ENCODE measurements at places on chromosomes 12 and 14.

DNA sequence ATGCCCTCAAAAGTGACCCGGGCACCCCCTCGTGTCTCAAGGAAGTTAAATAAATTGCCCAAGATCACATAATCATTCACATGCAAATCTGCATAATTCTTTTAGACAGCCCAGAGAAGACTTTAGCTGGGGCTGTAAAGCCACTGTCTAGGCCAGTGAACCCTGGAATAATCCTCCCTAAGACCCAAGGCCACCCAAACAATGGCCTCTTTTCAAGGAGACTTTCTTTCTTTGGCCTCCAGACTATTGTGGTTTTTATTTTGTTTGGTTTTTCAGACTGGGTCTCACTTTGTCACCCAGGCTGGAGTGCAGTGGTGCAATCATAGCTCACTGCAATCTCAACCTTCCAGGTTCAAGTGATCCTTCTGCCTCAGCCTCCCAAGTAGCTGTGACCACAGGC lies 10.6 kb downstream of the SVOP start:
- DNase-seq: no peak

DNA sequence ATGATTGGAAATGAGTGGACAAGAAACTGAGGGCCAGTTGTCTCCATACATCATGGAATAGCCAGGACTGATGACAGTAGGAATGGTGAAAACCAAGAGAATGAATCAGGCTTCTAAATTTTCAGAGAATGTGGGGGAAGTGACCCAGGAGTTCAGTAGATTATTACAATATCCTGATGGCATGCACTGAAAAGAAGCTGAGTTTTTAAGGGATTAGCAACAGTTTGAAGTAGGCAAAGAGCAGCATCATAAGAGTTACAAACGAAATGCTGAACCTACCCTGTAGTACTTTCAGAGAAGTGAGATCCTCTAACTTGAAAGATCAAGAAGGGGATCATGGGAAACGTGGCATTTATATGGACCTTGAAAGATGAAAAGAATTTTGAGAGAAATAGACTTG lies 13.2 kb downstream of the SLC2A14 start:
- no peak for DNase-seq

GRCh38 chr14:40362856-40363255 lies 930.6 kb upstream of the FBXO33 start:
- no peak for DNase-seq

DNA sequence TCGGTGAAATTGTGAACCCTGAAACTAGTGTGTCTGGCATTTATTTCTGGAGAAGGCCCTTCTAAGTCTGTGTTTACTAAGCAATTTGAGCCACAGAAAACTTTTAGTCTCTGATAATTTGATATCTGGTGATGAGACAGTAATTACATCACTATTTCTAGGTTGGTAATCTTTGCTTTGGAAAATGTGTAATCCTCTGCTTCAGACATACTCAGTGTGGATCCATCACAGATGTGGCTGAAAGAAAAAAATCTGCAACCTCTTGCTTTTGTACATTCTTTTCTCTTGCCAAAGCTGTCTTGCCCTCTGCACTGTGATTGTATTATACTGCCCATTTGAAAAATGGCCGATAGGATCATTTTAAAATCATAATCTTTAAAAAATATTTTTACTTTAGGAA lies 78.1 kb downstream of the PELI2 start:
- no peak for DNase-seq

DNA sequence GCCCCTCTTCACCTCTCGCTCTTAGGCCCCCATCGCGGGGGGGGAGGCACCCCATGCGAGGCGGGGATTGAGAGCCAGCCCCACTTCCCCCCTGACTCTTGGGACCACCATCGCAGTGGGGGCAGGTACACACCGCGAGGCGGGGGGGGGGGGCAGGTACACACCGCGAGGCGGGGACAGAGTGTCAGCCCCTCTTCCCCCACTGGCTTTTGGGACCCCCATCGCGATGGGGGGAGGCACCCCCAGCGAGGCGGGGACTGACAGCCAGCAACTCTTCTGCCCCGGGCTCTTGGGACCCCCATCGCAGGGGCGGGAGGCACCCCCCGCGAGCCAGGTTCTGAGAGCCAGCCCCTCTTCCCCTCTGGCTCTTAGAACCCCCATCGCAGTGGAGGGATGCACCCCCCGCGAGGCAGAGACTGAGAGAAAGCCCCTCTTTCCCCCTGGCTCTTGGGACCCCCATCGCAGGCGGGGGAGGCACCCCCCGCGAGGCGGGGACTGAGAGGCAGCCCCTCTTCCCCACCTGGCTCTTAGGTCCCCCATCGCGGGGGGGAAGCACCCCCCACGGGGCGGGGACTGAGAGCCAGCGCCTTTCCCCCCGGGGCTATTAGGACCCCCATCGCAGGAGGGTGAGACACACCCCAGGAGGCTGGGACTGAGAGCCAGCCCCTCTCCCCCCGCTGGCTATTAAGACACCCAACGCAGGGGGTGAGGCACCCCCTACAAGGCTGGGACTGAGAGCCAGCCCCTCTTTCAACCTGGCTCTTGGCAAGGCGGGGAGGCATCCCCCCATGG lies 196.5 kb upstream of the PZP start:
- DNase-seq: no peak

GRCh38 chr14:103380719-103381377 lies 4.4 kb upstream of the MARK3 start:
- no peak for DNase-seq

GRCh38 chr12:107521826-107522355 lies 163.7 kb upstream of the PWP1 start:
- no peak for DNase-seq

- DNase-seq: no peak
These were observed 596.3 kb upstream of the MGAT4C start for GRCh38 chr12:86852451-86852850.

DNA sequence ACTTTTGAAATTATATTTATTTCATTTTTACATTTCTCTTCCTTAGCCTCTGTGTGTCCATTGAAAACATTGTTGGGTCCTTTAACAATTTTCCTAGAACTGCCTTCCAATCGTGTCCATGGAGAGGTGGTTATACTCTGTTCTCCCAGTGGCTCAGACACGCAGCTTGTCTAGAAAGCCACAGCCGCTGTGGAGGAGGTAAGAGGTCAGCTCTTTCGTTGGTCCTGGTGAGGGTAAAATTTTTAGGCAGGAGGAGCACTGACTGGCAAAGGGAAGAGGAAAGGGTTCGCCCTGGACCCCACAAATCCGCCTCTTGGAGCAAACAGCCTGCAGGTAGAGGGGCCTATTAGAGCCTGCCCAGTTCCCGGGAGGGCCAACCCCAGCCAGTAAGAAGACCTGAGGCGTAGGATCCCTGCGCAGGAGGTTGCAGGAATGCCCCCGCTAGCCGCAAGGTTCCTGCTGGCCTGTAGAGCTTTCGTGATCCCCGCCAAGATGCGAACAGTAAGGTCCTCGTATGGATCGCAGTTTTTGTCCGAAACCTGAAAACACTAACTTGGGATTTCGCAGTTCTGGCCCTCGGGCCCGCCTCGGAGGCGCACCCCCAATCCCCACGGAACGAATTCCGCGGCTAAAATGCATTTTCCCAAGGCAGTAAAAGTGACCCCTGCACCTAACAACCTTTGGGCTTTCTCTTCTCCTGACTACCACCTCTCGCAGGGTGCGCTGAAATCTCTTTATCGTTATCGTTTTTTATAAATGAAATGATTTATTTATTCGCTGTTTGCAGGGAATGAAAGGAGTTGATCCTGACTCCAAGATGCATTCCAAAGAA lies 7.5 kb upstream of the PAX9 start:
- no peak for DNase-seq

DNA sequence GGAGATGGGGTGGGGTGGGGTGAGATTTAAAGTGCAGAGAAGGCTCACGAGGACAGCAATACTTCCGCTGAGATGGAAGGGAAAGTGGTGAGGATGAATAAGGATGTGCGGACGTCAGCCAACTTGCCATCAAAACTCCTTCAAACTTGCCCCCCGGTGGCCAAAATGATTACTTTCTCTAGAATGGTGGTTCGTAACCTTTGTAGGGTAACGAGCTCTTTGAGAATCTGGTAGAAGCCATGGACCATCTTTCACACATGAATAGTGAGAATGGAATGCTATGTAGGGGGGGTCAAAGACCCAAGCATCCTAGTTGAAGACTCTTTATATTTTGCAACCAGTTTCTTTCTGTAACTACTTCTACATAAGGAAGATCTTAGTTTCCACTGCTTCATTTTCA lies 245.9 kb upstream of the DDHD1 start:
- DNase-seq: no peak

GRCh38 chr12:70966046-70966445 lies 45.5 kb upstream of the PTPRR start:
- DNase-seq: no peak

DNA sequence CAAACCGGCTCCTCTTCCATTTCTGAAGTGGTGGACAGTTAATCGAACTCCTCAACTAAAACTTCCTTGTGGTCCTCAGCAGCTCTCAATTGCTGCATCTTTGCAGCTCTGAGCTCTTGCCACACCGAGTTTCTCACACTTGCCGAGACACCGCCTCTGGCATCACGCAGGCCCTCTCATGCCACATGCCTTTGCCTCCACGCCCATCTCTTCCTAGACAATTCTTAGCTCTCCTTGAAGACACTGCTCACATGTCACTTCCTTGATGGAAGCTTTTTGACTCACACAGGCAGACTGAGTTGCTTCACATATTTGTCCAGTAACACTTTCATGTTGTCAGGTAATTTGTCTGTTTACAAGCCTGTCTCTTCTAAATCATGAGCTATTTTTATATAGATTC lies 29.2 kb downstream of the KCNA1 start:
- DNase-seq: no peak

DNA sequence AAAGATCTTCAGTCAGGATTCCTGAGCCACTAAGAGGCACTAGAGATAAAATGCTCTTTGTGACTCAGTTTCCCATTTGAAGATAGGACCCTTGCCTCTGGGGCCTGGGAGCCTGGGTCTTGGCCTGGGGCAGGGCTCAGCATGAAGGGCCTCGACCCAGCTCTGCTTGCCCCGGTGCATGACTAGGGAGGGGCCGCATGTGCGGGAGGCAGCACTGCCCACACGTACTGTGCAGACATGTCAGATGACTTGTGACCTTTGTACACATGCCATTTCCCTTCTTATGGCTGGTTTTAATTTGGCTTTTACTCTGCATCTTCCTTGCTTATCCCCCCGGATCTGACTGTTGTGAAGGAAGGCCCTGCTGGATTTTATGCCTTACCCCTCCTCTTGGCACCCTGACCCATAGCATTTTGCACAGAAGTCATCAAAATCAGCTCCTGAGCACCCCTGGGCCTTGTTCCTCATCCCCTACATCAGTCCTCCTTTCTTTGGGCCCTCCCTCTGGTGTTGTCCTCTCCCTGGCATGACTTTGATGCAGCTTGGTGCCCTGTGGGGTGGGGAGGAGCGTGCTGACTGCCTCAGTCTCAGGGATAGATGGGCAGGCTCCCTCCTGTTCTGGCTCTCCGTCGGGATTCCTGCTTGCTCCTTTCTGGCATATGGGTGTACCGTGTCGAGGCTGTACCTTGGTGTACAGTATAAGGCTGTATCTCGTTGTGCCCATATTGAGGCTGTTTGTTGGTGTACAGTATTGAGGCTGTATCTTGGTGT lies 4.4 kb downstream of the CLSTN3 start:
- no peak for DNase-seq

GRCh38 chr12:130924966-130925665 lies 28.6 kb upstream of the ADGRD1 start:
- DNase-seq: no peak

GRCh38 chr12:104133321-104133720 lies 4.7 kb downstream of the NFYB start:
- no peak for DNase-seq

DNA sequence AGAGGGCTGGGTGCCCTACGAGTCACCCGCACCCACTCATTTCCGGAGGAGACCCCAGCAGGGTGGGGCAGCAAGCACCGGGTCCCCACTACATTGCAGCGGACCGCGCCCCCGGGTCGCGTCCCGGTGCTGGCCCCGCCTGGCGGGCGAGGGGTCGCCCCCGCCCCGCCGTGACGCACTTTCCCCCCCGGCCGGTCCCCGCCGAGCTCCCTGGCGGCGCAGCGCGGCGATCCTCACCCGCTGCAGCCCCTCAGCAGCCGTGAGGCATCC lies 106.1 kb downstream of the PRICKLE1 start:
- peak; percentile 49 for DNase-seq

GRCh38 chr14:60926002-60926401 lies 54.9 kb downstream of the TRMT5 start:
- DNase-seq: no peak

Data from 8988T (cell line).